Stimulated activated CD8-positive, alpha-beta memory T cell treated with anti-CD3 and anti-CD28 coated beads, Interleukin-15, amount 100 ng/mL, for 24 hours (primary cell): ENCODE measurements at places on chromosomes 7 and 10.

GRCh38 chr10:9229702-9230244, 1175.3 kb downstream of the GATA3 start:
- no peak for DNase-seq

GRCh38 chr10:126315494-126316177, 72.6 kb downstream of the ADAM12 start:
- no peak for DNase-seq

GRCh38 chr7:150631084-150631826, 930 bp downstream of the GIMAP6 start:
- DNase-seq = no peak

DNA sequence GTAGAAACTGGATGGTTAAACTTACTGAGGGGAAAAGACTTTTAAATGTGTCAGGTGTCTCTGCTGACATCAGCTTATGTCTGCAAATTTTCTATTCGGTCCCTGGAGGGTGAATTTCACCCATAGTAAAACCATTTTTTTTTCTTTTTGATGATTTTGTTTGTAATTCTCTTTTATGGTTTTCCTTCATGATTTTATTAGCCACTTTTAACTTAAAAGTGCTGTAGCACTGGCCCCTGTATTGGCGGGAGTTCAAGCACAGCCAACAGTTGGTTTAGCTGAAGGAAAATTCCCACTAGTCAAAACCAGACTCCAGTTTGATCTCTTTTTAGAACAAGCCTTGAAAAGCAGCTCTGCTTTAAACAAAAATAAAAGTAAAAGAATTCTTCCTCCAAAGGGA, 5.0 kb upstream of the ITGA8 start:
- DNase-seq = no peak

DNA sequence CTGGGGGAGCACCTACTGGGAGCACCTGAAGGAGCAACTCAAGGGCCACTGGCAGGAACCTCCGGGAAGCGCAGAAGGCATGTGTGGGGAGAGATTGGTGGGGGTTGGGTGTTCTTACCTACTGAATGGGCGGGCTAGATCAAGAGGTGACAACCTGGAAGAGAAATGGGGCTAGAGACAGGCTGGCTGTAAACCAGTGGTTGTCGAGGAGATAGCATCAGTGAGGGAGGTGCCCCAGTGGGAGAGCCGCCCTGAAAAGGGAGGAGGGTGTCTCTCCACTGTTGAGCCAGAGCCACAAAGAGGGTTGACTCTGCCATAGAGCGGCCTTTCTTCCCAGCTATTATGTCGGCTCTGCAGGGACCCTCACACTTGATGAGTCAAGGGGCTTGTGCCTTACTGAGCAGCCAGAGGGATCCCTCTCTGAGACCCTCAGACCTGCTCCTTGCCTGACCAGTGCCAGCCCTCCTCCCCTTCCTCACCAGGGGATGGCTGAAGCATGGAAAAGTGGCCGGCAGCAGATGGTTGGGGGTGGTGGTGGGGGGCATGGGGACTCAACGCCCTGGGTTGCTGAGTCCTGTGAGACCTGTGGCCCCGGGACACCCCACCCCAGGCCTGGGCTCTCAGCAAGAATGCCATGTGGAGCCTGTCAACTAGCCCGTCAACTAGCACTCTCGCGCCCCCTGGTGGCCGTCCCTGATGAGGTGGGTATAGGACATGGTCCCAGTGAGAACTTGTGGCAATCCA, 36.4 kb upstream of the PURB start:
- DNase-seq = peak; percentile 98

DNA sequence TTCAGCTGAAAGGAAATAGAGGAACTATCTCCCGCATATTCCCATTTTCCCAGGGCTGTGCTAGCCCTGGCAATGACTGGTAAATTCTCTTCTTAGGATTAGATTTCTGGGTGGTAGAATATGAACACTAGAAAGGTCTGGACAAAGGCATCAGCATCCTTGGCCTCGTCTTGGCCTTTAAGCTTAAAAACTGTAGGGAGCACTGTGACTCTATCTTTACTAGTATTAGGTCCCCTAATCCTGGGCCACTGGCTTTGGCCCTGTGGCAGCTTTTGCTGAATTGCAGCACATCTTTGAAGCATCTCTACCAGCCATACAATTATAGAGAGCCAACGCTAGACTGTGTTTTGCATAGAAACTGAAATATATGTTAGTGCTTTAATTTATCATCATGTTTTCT, 41.5 kb upstream of the EBLN1 start:
- DNase-seq = no peak

DNA sequence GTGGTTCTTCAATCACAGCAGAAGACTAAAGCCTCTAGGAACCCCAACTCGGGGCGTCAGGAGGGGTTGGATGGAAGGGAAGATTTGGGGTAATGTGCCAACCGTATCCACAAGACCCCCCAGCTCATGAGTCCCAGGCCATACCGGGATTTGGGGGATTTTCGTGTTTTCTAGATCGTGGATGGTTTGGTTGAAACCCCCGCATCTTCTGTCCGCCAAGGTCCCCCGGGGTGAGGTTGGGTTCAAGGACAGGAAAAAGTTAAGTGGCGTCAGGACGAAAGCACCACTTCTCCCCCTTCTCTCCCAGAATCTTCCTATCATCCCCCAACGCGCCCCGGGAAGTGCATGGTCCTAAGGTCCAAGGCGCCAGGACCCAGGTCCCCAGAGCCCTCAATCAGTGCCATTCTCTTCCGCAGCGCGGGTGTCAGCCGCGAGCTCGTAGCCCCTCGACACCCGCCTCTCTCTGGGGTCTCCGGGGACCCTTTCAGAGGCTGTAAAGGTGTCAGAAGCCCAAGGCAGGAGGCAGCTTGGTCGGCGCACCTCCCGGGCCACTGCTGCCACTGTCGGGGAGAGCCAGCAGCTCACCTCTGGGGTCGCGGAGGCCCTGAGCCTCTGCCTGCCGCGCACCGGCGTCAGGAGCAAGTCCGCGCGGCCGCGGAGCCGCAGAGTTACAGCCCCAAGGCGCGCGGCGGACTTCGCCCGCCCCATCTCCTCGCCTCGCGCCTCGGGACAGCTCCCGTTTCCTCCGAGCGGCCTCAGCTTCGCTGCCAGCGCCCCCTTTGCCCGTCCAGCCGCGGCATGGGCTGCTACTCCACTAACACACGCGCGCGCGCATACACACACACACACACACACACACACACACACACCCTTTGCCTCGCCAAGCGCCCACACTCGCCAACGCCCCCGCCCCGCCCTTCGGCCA, 1.5 kb downstream of the MKX start:
- DNase-seq = no peak
